Left renal cortex interstitium (tissue), 4 donors: ENCODE measurements at places on chromosomes 3 and 15.

DNA sequence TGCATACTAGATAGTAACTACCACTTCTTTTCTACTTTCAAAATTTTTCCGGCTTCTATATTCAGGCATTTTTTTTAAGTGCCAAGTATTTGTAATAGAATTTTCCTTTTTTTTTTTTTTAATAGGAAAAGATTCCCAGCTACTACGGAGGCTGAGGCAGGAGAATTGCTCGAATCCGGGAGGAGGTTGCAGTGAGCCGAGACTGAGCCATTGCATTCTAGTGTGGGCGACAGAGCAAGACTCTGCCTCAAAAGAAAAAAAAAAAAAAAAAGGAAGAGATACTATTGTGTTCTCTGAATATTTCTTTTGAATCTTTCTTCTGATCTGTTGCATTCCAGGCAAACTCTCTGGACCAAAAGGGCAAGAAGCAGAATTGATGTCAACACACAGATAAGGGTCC, 557.3 kb downstream of the FGF12 start:
- DNase-seq, result no peak

- no peak for DNase-seq
Measured at GRCh38 chr3:23086331-23086730, 116.8 kb upstream of the UBE2E2 start.

- DNase-seq, result no peak
Measured at GRCh38 chr3:81242871-81243270, 518.6 kb downstream of the GBE1 start.

DNA sequence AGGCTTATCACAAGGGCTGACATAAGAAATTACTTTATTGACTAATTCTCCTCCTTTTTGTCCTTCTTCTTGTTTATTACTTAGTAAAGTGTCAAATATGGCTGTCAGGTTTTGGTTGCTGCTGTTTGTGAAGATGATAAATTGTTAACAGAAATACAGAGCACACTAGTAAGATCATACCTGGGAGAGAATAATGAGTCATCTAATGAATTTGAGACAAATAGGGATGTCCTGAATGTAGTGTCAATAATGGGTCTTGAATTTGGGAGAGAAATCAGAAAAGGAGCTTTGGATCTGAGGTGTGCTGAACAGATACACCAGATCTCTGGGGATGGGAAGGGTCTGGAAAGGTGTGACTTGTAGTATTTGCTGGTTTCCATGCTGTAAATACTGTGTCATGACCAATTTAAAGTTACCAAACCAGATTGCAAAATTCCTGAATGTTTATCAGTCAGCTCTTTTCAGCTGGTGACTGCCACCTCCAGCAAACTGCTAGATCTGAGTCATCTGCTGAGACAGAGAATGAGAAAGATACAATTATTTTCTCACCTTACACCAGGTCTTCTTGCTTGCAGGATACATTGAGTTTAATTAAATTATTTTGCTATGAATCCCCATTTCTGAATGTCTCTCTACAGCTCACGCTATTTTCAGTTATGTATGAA, 76.7 kb upstream of the SATB1 start:
- no peak for DNase-seq

- DNase-seq, result no peak
Measured at GRCh38 chr3:54773271-54773670, 154.6 kb downstream of the LRTM1 start.

GRCh38 chr3:185488465-185488864, 10.4 kb downstream of the TMEM41A start:
- no peak for DNase-seq

DNA sequence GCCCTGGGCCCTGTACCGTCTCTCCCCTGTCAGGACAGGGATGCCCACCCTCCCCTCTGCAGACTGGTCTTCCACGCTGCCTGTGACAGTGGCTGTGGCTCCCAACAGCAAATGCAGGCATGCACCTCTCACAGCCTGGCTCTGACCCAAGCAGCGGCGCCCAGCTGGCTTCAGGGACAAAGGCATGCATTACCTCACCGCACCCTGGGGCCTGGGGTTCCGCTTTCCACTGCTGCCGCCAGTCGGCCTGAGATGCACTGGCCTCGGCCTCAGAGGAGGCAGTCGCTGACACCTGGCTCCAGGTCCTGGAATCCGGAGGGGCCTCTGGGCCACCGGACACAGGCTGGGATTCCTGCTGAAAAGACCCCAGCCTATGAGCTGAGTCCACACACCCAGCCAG, 70.3 kb downstream of the SCN5A start:
- no peak for DNase-seq

- DNase-seq, result no peak
Measured at GRCh38 chr3:126993436-126993835, 10.5 kb downstream of the PLXNA1 start.

GRCh38 chr3:67386451-67386850, 268.0 kb downstream of the SUCLG2 start:
- DNase-seq, result no peak
